MM.1S (cell line): ENCODE measurements at places on chromosomes 6 and 20.

DNA sequence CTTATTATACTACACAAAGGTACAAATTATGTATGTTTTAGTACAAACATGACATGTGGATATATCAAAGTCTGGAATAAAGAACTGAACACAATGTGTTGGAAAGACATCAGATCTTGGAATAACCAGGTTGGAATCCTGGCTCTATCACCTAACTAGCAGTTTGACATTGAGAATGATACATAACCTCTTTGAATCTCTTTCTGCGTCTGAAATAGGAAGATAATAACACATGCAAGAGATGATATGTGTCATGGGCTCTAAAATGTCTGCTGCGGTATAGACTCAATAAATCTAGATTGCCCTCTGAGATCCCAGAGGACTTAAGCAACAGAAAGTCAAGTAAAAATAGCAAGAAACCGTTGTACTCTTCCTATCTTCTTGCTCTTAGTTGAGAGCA, 66.8 kb upstream of the CCN2 start:
- no peak for DNase-seq

DNA sequence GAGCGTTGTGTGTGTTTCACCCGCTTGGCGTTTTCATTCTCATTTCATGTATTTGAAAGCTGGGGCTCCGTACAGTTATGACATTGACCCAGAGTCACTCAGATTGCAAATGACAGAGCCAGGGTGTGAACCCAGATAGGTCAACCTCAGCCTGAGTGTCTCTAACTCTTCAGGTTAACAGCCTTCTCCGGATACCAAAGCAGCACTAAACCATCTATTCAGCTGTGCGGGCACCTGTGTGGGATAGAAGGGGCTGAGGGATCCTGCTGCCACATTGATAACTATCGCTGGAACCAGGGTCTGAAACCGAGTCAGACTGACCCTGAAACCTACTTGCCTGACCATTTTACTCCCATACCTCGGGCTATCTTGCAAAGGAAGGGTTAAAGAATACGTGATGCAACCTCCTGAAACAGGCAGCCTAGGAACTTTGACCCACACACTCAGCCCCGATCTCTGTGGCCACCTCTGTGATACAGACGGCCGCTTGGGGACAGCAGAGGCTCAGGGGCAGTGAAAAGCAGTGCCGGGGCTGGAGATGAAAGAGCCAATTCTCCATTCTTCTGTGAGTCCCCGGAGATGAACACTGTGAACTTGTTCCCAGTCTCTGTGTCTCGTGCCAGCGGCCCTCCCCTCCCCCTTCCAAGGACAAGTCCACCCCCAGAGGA, 233.5 kb upstream of the QKI start:
- no peak for DNase-seq

DNA sequence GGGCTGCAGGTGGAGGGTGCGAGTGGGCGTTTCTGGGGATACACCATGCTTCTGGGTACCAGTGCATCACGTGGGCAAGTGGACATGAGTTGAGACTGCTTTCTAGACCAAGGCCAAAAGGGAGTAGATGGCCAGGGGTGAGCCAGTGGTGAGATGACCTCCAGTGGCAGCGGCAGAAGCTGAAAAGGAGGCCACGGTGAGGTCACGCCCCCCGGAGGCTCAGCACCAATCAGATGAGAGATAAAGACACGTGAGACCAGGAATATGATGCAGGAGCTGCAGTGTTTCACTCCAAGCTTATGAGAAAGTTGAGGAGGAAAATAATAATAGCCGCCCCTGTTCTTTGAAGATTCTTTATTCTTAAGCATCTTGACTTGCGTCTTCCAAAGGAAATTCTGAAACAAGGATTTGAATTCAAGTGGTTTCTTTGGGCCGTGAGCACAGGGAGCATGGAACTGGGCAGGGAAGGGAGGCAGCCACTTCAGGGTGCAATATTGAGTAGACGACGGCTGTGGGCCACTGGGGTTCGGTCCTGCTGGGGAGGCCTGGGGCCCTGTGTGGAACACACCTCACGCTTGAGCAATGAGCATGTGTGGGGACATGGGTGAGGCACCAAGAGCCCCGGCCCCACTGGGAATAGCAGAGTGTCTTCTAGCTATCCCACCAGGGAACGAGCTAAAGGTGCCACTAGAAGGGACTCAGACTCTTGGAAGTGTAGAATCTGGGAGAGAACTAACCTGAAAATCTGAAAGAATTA, 156.7 kb upstream of the LRFN2 start:
- DNase-seq: no peak

GRCh38 chr20:25007491-25008305, 15.1 kb upstream of the APMAP start:
- DNase-seq: no peak

DNA sequence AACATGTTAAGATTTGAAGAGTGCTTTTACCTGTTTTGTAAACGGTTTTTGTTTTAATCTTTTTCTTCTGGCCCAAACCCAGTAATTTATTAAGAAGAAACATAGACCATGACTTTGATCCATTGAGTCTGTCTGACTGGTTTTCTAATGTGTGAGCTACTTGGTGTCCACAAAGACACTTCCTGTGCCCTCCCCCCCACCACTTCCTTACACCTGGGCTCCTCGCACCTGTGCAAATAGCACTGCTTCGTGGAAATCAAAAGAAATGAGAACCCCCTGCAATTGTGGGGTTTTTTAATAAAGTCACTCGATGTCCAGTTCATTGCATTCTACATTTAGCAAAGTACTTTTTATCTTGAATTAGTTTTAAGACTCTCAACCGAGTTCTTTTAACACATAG, 65.5 kb downstream of the SMOC2 start:
- DNase-seq: peak; percentile 71

GRCh38 chr6:140546640-140547039, 1172.2 kb upstream of the CITED2 start:
- no peak for DNase-seq

GRCh38 chr20:34420146-34420545, 57.1 kb downstream of the ITCH start:
- DNase-seq: no peak

- no peak for DNase-seq
These were observed 22.6 kb upstream of the ASF1A start for GRCh38 chr6:118871331-118871730.

- DNase-seq: no peak
These were observed 34.9 kb upstream of the DST start for GRCh38 chr6:56677559-56677958.

- DNase-seq: no peak
These were observed 624.5 kb downstream of the PKHD1 start for GRCh38 chr6:51462896-51463295.

GRCh38 chr20:1562622-1563021, 5.1 kb upstream of the SIRPD start:
- no peak for DNase-seq

DNA sequence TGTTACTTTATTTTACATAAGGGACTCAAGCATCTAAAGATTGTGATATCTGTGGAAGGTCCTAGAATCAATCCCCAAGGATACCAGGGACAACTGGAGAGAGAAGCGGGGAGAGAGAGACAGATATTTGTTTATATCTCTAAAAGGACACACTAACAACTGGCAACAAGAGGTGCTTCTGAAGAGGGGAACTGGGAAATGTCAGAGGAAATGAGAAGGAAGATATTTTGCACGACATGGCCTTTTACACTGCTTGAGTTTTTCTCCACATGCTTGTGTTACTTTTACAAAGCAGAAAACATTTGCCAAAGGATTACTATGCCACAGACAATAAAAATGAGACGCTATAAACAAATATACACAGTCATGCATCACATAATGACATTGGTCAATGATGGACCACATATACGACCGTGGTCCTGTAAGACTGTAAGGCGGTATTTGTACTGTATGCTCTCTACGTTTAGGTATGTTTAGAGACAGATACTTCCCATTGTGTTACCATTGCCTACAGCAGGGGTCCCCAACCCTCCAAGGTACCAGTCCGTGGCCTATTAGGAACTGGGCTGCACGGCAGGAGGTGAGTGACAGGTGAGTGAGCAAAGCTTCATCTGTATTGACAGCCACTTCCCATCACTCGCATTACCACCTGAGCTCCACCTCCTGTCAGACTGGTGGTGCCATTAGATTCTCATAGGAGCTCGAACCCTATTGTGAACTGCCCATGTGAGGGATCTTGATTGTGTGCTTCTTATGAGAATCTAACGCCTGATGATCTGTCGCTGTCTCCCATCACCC, 64.6 kb upstream of the PTPN1 start:
- no peak for DNase-seq

DNA sequence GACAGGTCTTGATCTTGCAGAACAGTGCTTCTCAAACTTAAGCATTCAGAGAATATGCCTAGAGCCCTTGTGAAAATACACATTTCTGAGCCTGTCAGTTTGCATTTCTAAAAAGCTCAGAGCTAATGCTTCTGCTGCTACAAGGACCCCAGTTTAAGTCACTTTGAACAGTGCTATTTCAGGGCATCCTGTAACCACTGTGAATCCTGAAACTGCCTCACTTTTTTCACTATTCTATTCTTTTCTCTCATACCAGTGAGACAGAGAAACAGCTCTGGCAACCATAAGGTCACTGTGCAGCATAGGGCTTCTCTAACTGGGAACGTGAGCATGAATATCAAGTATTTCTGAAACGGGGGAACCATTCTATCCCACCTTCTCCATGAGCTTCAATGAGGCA, 51.2 kb downstream of the LGSN start:
- DNase-seq: peak; percentile 65

- DNase-seq: no peak
These were observed 41.3 kb downstream of the PANK2 start for GRCh38 chr20:3930265-3931206.

GRCh38 chr6:139515511-139515910, 141.1 kb upstream of the CITED2 start:
- no peak for DNase-seq
